Activated T-helper 2 cell treated with anti-CD3 and anti-CD28 coated beads, Interferon-gamma antibody, Interleukin-2, Interleukin-4, amounts not matched to agents 10 μg/mL and 5 μg/mL and 100 μg/mL, durations not matched to agents 14 hours and 24 hours and 36 hours (primary cell): ENCODE measurements at places on chromosomes 13 and 19. TPM values are rescaled to one million over a fixed set of nuclear protein-coding genes. Genes with fewer than 3 reads are reported as not detected.

The SPINT2 gene
- total RNA-seq = 161 and 165 TPM in 2 replicates

DNA sequence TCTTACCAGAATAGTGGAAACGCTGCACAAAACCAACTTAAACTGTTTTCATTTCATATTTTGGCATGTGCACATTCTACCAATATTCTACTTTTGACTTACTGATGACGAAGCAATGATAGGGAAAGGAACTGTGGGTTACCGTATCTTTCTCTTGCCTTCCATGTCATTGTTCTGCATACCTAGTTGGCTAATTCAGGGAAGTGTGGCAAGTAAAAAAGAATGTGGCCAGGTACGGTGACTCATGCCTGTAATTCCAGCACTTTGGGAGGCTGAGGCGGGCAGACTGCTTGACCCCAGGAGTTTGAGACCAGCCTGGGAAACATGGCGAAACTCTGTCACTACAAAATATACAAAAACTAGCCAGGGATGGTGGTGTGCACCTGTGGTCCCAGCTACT, 108.2 kb downstream of the SIPA1L3 start:
- no peak for DNase-seq

- DNase-seq = no peak
Measured at GRCh38 chr13:73809561-73809960, 324.6 kb downstream of the KLF12 start.

GRCh38 chr19:48874303-48875135, 2.3 kb downstream of the PPP1R15A start:
- peak; percentile 24 for DNase-seq

GRCh38 chr13:76730220-76730619, 156.0 kb downstream of the KCTD12 start:
- DNase-seq = no peak

The SMG9 gene
- 69.1 and 73.1 TPM in 2 replicates for total RNA-seq

DNA sequence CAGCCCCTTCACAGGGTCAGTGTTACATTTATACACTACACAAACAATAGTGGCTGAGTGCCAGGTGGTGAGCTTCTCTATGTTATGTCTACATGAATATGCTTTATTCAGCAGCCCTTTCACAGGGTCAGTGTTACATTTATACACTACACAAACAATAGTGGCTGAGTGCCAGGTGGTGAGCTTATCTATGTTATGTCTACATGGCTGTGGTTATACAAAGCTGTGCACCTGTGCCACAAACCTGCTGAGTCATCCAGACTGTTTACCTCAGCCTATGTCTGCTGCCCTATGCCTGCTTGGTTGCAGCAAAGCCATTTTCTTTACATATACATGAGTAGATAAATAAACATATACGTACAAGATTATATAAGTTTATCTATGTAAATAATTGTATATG, 76.5 kb downstream of the ZNF726 start:
- DNase-seq = no peak

- DNase-seq = no peak
Measured at GRCh38 chr13:92097337-92097903, 699.0 kb downstream of the GPC5 start.

The ZNF99 gene
- not detected in 2 replicates for total RNA-seq

The GPR12 gene
- not detected in 2 replicates for total RNA-seq

DNA sequence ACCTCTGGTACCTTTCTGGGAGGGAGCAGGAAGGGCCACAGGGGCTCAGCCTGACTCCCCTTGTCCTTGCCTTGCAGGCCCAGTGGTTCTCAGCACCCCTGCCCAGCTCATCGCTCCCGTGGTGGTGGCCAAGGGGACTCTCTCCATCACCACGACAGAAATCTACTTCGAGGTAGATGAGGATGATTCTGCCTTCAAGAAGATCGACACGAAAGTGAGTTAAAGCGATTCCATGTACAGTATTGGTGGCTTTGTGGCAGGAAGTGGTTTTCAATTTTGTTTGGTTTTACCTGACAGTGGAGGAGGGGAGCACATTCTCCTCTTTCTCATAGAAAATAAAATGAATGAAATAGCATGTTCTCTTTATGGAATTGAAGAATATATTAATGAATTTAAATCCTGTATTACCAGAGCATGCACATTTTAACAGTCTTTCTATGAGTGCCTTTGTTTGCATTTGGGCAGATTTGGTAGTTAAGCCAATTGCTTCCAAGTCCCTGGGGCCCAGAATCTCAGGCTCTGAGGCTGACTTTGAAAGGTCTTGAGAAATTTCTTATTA, 4.1 kb downstream of the MAB21L1 start:
- DNase-seq = no peak

- DNase-seq = no peak
Measured at GRCh38 chr19:10087296-10088061, 1.4 kb downstream of the SHFL start.

The FGF14 gene
- total RNA-seq = not detected in 2 replicates

DNA sequence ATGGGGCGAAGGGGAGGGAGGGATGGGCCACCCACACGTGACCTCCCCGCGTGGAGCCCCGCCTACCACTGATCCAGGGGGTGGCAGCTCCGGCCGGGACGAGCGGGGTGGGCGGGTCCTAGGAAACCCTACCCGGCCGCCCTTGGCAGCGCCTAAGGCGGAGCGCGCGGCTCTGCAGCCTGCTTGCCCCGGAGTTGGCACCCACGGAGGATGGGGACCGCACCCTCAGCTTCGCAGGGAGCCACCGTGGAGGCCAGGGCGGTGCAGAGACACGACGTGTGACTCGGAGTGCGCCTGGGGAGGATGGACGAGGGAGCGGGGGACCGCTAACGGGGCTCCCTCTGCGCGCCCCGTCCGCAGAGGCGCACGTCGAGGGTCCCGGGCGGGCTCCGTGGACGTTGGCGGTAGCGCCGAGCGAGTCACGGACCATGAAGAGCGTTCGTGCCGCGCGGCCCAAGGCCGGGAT, at the start of gene RGS9BP:
Gene RGS9BP (plus strand): TSS at position 129 of the 466 bp plus-strand sequence. CDS start 416 bp downstream, outside the sequence.
- peak; percentile 54 for DNase-seq
